ENCODE measurements at places on chromosomes 1 and 21.

DNA sequence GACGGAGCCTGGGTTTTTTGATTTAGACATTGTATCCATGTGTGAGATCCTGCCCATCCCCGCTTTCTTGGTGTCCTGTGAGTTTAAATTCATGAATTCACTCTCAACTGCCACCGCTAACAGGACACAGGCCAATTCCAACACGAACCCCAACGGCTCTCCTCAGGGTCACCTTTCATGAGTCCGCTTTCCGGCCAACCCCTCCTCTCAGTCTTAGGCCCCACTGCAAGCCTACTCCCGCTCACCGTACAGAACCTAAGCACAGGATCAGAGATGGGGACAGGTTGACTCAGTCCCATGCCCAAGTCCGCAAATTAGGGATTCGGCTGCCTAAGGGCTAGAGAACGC is 238 bp upstream of the SCP2 start:
- no peak for DNase-seq

DNA sequence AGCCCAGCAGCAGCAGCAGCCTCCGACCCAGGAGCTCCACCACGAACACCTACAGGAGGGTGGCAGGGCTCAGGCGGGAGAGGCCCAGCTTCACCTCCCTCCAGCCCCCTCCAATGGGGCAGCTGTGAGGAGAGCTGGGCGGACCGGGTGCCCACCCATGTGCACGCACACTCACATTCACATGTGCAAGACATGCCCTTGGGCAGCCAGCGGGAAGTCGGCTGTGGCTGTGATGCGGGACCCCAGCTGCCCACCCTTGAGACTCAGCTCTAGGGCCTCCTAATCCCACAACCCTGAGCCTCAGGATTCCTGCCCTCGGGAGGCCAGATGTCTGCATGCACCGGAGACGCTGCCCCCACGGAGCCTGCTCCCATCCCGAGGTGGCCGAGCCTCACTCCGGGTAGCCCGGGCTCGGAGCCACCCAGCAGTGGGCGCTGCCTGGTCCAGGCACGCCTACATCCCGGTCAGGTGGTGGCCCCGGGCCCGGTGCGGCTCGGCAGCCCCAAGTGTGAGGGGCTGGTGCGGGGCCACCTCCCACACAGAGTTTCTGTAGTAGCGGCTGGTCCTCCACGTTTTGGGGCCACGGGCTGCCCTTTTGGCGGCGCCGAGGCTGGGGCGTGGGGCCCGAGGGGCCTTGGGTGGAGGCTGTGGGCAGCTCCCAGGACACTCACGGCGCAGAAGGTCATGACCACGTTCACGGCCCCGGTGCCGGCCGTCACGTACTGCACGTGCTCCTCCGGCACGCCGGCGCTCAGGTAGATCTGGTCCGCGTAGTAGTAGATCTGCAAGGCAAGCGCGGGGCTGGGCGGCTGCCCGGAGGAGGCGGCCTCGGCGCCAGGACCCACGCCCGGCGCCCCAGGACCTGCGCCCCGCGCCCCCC is 12.9 kb upstream of the SLC2A7 start:
- DNase-seq: no peak

- no peak for DNase-seq
Measured at GRCh38 chr1:21901473-21901847, 35.6 kb downstream of the HSPG2 start.

GRCh38 chr1:200306944-200307754 is 102.7 kb downstream of the ZNF281 start:
- DNase-seq: peak; percentile 13

GRCh38 chr1:67690411-67690810 is 5.4 kb downstream of the GADD45A start:
- DNase-seq: no peak

DNA sequence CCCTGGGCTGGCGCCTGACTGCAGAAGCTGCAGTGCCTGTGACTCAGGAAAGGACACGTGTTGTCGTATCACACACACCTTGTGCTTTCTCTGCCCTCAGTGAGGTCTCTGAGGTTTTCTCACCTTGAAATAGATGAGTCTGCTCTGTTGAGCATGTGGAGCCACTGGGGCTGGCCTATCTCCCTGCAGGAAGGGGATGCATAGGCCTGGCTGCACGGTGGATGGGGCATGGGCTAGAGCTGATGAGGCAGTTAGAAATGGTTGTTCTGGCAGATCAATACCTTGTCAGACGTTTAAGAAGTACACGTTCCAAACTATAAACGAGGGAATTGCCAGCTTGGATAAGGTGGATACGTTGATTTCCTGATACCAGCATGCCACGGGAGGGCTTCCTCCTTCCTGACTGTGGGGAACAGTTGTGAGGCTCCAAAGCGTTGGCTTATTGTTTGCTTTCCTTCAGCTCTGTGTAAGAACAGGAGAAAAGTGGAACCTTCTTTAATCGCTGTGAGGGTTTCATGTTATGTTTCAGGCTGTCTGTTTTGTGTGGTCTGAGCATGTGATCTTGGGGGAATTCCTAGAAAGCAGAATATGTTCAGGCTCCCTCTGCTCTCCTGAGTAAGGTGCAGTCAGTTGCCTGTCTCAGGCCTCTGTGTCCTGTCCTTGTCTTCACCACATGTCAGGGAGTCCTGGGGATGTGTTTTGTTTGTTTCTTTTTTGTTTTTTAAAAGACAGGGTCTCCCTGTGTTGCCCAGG is 44.8 kb downstream of the PCNT start:
- no peak for DNase-seq

- no peak for DNase-seq
Measured at GRCh38 chr1:5770981-5771765, 221.1 kb downstream of the NPHP4 start.

GRCh38 chr1:205133287-205133686 is 11.5 kb upstream of the RBBP5 start:
- DNase-seq: no peak

- no peak for DNase-seq
Measured at GRCh38 chr1:221416723-221417122, 325.2 kb downstream of the DUSP10 start.

DNA sequence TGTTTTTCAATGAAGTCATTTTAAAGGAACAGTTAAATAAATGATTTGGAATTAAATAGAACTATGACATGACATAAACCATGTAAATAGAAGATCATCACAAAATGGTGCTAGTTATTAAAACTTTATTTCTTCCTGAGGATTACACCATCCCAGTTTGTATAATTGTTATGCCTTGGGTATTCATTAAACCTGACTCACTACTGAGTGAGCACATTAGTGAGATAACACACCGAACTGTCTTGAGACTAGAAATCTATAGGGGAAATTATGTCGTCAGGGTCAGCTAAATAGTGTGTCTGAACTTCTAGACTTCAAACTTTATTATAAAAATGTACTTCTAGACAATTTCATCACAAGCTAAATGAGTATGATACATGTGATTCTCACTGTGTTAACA is 189.4 kb downstream of the NCAM2 start:
- no peak for DNase-seq

- DNase-seq: no peak
Measured at GRCh38 chr1:27506703-27507102, 16.7 kb upstream of the WASF2 start.

GRCh38 chr1:227996187-227996950 is 10.4 kb upstream of the WNT3A start:
- DNase-seq: no peak

DNA sequence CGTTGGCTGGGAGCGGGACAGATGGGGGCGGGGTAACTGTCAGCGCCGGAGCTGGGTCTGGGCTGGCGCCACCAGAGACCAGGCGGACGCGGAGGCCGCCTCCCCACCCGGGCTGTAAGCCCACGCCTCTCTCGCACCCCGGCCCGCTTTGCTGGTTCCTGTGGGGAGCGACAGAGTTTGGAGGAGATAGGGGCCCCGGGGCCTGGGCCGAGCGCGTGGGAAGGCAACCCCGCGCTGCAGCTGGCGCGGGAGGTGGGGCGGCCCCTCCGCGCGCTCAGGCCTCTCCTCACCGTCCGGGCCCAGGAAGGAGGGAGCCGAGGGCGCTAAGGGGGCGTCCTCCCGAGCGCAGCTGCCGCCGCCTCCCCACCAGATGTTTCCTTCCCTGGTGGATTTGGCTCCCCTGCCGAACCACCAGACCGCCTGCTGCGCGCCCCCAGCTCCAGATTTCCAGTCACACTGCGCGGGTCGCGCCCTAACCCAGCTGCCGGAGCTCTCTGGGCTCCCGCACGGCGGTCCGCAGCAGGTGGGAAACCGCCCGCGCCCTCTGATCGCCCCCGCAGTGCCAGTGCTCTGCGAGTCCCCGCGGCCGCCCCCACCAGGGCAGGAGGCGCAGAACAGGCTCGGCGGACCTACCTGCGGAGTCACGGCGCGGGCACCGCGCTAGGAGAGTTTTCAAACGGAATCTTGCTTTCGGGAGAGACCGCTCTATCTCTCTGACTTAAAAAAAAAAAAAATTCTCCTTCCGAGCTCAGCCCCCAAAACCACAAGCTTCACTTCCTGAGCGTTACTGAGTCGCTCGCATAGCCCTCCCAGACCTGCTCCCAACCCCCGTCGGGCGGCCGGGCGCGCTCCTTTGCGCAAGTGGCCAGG is 1.1 kb downstream of the GFI1 start:
- no peak for DNase-seq

DNA sequence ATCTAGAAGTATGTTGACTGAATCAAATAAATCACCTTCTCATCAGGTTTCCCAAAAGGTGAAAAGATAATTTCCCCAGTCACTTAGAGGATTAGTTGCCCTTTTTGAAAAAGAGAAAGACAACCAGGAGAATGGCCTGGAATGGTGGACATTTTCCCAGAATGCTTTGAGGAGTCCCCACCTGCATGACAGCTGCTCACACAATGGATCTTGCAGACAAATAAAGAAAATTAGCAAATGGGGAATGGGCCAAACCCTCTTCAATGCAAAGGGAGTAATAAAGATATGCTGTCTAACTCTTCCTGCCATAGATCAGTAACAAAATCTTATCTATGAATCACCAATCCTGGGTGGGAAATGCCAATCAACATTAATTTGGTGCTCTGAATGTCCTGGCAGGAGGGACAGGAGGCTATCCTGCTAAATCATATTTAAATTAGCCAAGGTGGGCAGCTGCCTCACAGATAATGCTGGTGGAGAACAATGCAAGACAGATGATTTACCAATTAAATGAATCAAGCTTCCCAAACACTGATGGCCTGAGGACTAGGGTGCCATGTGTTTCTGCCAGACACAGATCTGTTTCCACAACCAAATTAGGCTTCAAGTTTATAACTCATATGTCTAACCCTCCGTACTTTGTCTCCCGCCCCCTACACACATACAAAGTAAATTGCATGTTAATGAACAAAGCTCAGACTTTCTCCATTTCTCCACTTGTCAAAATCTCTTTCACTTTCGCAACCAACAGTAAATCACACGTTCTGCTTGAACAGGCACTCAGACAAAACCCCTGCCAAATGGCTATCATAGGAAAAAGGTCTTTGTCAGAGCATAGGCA is 488.0 kb upstream of the PLXNA2 start:
- no peak for DNase-seq

- DNase-seq: no peak
Measured at GRCh38 chr21:37513383-37513782, 146.8 kb downstream of the DYRK1A start.

GRCh38 chr1:234315091-234315541 is 58.1 kb upstream of the COA6 start:
- no peak for DNase-seq

DNA sequence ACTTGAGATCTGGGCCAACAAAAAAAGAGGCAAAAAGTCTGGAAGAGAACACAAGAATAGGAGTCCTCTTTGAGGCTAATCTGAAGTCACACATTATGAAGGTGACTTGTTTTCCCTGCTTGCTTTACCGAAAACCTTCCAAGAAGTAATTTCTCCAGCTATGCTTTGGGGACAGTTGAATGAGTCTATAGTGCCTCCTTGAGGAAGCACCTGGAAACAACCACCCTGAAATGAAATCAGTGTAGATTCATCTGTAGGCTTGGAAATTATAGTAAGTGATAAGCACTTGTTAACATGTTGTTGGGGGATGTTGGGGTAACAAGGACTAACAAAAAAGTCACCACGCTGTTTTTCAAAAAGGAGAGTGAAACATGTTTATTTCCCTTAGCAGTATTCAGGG is 23.4 kb upstream of the RPTN start:
- no peak for DNase-seq

DNA sequence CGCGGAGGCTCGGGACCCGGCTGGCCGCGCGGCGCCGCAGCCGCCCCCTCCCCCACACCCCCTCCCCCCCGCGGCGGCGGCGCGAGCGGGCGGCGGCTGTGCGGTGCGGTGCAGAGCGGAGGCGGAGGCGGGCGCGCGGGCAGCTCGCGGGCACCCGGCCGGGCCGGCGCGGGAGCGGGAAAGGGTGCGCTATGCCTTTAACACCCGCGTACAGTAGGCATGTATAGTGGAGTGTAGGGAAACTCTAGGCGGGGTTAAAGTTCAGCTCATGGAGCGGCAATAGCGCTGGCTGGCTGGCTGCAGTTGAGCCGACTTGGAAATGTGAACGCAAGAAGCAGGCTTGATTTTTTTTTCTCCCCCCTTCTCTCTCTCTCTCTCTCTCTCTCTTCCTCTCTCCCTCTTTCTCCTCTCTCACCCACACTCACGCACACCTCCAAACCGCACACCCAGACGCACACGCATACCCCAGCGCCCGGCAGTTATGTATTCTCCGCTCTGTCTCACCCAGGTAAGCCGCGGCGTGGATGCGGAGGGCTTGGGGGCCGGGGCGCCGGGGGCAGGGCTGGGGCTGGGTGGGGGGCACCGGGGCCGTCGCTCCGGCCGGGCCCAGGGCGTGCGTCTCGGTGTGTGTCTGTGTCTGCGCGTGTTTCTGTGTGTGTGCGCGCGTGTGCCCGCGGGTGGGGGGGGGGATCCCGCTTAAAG is at the start of gene NFIA:
Gene NFIA, plus strand, starts transcription at position 251 of the 702 bp plus-strand sequence.
- DNase-seq: peak; percentile 25

DNA sequence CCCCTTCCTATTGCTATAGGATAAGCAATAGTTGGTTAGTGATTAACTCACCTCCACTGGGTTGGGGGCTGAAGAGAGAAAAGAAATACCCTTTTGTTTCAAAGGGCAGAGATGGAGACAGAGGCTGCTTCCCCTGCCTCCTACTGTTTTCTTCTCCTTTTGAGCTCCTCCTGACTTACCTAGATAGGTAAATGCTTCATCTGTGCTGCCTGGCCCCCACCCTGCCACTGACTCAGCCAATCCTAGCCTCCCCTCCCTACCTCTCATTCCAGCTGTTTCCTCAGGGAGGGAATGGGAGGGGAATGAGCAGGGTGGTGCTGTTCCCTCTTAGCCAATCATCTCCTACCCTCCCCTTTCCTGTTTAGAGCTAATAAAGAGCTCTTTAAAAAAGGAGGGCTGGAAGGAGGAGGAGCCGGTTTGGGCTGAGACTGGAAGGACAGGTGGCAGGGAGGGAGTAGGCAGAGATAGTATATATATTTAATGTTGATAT is at the start of gene C1orf116:
Gene C1orf116, minus strand, starts transcription at position 229 of the 490 bp plus-strand sequence. CDS start 5,158 bp downstream, outside the sequence.
- no peak for DNase-seq
